ENCODE measurements at places on chromosomes 16 and 17. TPM values are rescaled to one million over a fixed set of nuclear protein-coding genes. Genes with fewer than 3 reads are reported as not detected.

DNA sequence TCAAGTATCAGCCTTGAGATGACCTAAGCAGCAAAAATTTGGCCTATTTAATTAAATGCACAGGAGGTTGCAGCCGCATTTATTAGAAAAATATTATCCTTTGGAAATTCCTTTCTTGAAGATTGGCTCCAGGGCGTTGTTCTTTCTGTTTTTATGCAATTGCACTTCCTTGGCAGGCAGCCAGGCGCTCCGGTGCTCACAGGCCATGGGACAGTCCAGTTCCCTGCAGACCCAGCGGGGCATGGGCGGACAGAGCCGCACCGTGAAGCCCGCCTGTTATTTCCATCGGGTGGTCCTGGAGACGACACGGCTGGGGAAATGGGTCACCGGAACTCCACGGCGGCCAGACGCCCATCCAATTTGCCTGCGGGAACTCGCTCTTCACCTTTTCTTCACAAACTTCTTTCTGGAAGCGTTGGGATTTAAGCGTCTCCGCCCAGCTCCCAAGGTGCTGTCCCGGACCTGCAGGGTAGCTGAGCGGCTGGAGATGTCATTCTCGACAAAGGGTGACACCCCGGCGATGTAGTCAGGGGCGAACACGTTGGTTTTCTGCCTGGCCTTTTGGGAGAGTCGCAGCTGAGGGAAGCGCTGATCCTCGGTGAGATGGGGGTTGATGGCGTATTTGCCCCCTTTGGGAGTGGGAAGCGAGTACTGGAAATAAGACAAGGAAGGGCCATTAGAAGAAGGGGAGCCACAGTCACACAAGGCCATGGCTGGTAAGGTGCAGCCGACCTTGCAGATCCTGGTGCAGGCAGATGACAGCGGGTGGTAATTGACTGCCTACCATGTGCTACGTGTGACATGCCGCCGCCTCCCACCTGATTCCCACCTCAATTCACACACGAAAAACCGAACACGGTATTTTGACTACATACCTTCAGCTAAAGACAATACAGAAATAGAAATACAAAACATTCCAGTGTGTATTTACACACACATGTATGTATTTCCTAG lies 12.5 kb downstream of the NOB1 start:
- peaks cover 4% of the 10 kb centered on the region for H3K4me1 ChIP-seq
- no peaks in the 10 kb centered on the region for H3K27me3 ChIP-seq
- no peak for DNase-seq
- H3K4me3 ChIP-seq = no peak overlapping the region

DNA sequence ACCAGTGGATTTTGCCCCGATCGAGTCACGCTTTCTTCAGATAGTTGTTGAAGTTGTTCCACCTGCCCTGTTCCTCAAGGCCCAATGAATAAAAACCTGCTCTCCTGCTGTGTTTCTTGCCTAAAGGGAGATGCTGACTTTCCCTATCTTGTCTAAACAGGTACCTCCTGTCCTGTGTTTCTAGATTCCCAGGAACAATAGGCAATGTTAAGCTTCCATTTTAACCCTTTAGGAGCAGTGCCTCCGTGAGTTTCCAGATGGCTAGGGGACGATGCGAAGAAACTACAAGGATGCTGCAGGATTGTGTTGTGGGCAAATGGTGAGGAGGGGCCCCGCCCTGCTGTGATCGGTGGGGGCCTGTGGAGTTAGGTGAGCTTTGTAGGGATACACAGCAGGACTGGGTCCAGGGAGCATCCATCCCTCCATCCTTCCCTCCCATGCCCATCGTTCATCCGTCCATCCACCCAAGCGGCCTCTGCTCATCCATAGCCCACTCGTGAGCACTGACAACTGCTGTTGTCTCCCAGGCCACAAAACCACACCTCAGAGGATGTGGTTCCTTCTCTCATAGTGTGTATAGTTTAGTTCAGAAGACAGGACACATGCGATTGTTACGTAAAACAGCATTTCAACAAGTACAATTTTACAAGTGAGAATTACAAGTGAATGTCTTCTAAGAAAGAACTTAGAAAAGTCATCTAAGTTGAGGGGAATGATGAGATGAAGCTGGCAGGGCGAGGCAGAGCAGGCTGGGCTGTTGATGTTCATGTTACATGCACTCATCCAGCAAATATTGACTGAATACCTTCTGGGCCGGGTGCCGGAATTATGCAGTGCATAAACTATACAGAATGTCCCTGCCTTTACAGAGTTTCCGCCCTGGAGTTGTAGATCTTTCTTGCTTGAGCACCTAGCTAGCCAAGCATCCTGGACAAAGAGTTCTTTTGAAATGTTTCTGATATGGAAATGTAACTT lies 5.2 kb downstream of the ARSG start:
- H3K4me1 ChIP-seq = peaks cover 43% of the 10 kb centered on the region
- peaks cover 2% of the 10 kb centered on the region for H3K36me3 ChIP-seq
- peak overlapping the region; percentile 67 for H3K4me3 ChIP-seq
- H3K27ac ChIP-seq = peak overlapping the region; percentile 76
- peaks cover 5% of the 10 kb centered on the region for H3K27me3 ChIP-seq

TELO2 gene
- total RNA-seq = 101 TPM

- peaks cover 42% of the 10 kb centered on the region for H3K4me1 ChIP-seq
- H3K27ac ChIP-seq = peak overlapping the region; percentile 100
These were observed 26.4 kb upstream of the SLC7A5 start for GRCh38 chr16:87895641-87896141.

DNA sequence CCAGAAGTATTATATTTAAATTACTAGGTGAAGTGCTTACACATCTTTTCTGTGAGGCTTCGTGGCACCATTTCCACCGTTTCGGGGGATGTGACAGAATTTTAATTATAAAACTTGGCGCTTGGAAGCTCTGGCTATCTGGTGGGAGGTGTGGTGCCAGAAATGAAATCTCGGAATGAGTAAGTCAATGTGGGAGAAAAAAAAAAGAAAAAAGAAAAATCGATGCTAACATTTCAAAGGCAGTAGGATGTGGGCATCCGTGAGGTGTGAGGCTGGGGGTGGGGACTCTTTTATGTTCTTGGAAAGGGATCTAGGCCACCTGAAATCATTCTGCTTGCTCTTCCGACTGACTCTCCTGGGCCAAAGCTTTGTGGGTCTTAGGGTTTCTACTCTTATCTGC lies 21.9 kb downstream of the CPPED1 start:
- no peak for DNase-seq
- H3K4me1 ChIP-seq = peaks cover 4% of the 10 kb centered on the region
- H3K27ac ChIP-seq = peak overlapping the region; percentile 34
- no peaks in the 10 kb centered on the region for H3K27me3 ChIP-seq
- no peak overlapping the region for H3K4me3 ChIP-seq

GRCh38 chr16:3501783-3502400 lies 1.1 kb downstream of the CLUAP1 start:
- peaks cover 19% of the 10 kb centered on the region for H3K36me3 ChIP-seq
- DNase-seq = no peak
- no peaks in the 10 kb centered on the region for H3K27me3 ChIP-seq
- H3K27ac ChIP-seq = peak overlapping the region; percentile 97
- H3K4me1 ChIP-seq = peaks cover 51% of the 10 kb centered on the region

GRCh38 chr16:86387468-86388440 lies 122.6 kb upstream of the FOXF1 start:
- H3K4me3 ChIP-seq = no peak overlapping the region
- no peaks in the 10 kb centered on the region for H3K36me3 ChIP-seq
- no peaks in the 10 kb centered on the region for H3K4me1 ChIP-seq
- no peaks in the 10 kb centered on the region for H3K27me3 ChIP-seq

DNA sequence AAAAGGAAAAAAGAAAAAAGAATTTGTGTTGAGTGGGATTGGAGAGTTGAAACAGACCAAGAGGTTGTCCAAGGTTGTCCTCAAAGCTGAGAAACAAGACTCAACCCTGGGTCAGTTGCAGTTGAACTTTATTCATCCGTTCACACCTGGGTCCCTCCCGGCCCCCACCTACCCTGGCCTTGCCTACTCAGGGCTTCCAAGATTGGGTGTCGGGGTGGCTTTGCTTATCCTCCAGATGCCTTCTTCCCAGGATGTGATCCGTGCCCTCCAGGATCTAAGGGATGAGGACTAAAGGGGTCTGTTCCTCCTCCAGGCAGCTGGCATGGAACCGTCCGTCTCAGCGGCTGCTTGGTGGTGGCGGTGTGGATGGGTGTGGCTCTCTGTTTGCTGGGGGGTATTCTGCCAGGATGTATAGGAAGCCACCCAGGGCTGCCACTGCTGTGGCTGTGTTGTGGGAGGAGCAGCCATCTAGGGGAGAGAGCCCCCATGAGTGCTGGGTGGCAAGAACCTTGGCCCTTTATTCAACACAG lies 10.3 kb upstream of the NAGPA start:
- DNase-seq = no peak
- H3K27me3 ChIP-seq = peaks cover 6% of the 10 kb centered on the region
- H3K36me3 ChIP-seq = no peaks in the 10 kb centered on the region

CCL14 gene
- total RNA-seq = not detected

SEZ6L2 gene
- total RNA-seq = 0.26 TPM

CLEC18C gene
- total RNA-seq = not detected

HOXB5 gene
- not detected for total RNA-seq

PYY gene
- not detected for total RNA-seq

GRCh38 chr17:59186850-59187249 lies 23.0 kb upstream of the SMG8 start:
- H3K4me3 ChIP-seq = no peak overlapping the region
- DNase-seq = no peak
- H3K36me3 ChIP-seq = peaks cover 26% of the 10 kb centered on the region
- no peaks in the 10 kb centered on the region for H3K4me1 ChIP-seq

DNA sequence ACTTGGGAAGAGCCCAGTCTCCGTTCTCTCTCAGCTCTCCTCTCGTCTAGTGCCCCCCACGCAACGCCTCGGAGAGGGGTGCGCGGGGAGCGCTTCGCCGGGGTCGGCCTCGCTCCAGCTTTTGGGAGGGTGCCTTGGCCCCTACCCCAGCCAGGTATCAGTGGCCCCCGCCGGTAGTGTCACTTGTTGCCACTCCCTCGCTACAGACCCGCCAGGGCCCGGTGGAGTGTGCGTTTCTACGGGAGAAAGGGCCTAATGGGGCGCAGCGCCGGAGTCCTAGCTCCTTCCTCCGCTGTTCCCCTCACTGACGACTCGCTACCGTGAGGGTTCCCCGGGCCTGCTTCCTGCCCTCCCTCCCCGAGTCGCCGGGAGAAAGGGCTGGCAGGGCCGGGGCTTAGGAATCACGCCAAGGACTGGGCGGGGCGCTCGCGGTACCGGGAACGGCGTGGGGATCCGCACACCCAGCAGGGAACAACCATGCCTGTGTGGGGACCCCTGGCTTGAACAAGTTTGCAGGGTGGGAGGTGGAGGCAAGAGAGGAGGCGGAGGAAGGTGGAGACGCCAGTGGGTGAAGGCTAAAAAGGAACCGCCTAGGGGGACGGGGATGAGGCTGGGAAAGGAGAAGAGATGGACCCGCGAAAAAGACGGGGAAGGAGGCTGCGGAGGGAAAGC lies 997 bp upstream of the CDH11 start:
- H3K27me3 ChIP-seq = peaks cover 40% of the 10 kb centered on the region
- no peak overlapping the region for H3K27ac ChIP-seq
- DNase-seq = no peak
- H3K4me1 ChIP-seq = no peaks in the 10 kb centered on the region
- no peaks in the 10 kb centered on the region for H3K36me3 ChIP-seq
- H3K4me3 ChIP-seq = no peak overlapping the region

DNA sequence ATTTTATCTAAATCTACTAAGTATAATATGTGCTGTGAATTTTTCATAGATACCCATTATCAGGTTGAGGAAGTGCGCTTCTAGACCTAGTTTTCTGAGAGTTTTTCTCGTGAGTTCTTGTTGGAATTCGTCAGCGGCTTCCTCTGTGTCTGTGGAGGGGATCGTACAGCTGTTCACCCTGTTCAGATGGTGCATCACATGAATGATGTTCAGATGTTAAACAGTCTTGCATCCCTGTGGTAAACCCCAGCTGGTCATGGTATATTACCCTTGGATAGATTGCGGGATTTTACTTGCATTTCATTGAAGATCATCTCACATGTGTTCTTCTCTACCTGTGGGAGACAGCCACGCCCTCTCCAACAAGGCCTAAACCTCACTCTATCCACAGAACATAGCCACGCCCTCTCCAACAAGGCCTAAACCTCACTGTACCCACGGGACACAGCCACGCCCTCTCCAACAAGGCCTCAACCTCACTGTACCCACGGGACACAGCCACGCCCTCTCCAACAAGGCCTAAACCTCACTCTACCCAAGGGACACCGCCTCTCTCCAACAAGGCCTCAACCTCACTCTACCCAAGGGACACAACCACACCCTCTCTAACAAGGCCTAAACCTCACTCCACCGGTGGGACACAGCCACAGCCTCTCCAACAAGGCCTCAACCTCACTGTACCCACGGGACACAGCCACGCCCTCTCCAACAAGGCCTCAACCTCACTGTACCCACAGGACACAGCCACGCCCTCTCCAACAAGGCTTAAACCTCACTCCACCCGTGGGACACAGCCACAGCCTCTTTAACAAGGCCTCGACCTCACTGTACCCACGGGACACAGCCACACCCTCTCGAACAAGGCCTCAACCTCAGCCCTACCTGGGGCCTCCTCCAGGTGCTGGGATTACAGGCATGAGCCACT lies 180.2 kb upstream of the CHMP6 start:
- peak; percentile 76 for DNase-seq
- H3K4me3 ChIP-seq = peak overlapping the region; percentile 58
- no peaks in the 10 kb centered on the region for H3K27me3 ChIP-seq
- H3K36me3 ChIP-seq = peaks cover 62% of the 10 kb centered on the region
- peak overlapping the region; percentile 96 for H3K27ac ChIP-seq

- no peak overlapping the region for H3K27ac ChIP-seq
- no peaks in the 10 kb centered on the region for H3K36me3 ChIP-seq
- no peak overlapping the region for H3K4me3 ChIP-seq
- peaks cover 9% of the 10 kb centered on the region for H3K27me3 ChIP-seq
These were observed 33.5 kb upstream of the NUFIP2 start for GRCh38 chr17:29327412-29327811.

GRCh38 chr16:69166221-69166833 lies 20.6 kb upstream of the SNTB2 start:
- peak overlapping the region; percentile 70 for H3K4me3 ChIP-seq
- DNase-seq = peak; percentile 83
- no peaks in the 10 kb centered on the region for H3K27me3 ChIP-seq
- H3K36me3 ChIP-seq = peaks cover 76% of the 10 kb centered on the region
- peak overlapping the region; percentile 91 for H3K27ac ChIP-seq

- no peak overlapping the region for H3K27ac ChIP-seq
- H3K4me3 ChIP-seq = no peak overlapping the region
- no peaks in the 10 kb centered on the region for H3K4me1 ChIP-seq
- H3K27me3 ChIP-seq = peaks cover 7% of the 10 kb centered on the region
- H3K36me3 ChIP-seq = no peaks in the 10 kb centered on the region
These were observed 34.3 kb downstream of the PCTP start for GRCh38 chr17:55785181-55785580.

NEUROD2 gene
- not detected for total RNA-seq

DNA sequence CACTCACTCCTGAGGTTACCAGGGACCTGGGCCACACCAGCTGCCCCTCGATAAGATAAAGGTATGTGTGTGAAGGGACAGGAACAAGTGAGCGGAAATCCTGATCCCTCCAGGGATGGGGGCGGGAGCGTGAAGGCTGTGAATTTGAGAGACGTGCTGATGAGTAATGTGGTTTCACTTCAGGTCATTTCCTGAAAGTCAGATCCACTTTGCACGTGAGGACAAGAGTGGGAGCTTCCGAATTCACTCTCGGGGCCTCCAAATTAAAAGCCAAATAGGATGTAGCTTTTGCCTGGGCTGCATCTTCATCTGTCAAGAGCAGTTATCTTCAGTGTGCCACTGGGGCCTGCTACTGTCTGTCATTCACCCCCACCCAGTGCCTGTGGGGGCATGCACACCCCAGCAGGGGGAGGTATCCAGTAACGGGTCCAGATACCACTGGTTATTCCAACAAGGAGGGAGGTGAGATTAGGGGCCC lies 87.4 kb upstream of the LHX1 start:
- peak; percentile 70 for DNase-seq
- H3K27ac ChIP-seq = peak overlapping the region; percentile 74
- peaks cover 29% of the 10 kb centered on the region for H3K4me1 ChIP-seq
- peak overlapping the region; percentile 72 for H3K4me3 ChIP-seq

PRSS21 gene
- total RNA-seq = 11.8 TPM
